ENCODE measurements at places on chromosomes 6 and 20. TPM values are rescaled to one million over a fixed set of nuclear protein-coding genes. Genes with fewer than 3 reads are reported as not detected.

DNA sequence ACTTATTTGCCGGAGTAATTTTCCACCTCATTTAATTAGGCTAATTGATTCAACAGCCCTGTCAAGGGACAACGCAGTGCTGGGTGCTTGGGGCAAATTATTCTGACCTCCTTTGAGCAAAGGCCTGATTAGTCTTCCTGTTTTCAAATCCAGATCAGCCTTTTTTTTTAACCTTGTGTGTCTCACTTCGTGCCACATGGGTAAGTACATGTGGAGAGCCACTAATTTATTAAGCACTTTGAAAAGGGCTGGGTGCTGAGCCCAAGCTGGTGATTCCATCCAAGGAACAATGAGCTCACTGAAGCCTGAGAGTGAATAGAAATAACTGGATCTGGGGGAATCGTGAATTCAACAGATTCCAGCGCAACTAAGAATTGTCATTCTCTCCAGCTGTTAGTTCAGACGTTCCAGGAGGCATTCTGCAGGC is 229.3 kb downstream of the CLIC5 start:
- no peak for DNase-seq

GRCh38 chr6:152983637-152984512 is 1.0 kb upstream of the FBXO5 start:
- DNase-seq: no peak

DNA sequence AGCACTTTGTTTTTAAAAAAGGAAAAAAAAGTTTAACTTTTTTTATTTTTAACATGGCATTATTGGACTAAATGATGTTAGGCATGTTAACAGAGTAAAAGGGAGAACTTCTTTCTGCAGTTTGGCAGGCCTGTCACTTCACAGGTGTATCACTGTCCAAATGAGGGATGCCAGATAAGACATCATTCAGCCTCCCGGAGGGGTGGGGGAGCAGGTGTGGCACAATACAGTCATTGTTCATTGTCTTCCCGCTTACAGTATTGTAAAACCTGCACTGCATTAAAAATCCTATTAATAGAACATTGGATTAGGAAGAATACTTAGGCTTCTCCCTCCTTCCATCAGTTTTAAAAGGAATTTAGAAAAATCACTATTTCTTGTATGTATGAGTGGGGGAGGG is 80.7 kb downstream of the CARMIL1 start:
- DNase-seq: no peak

- DNase-seq: no peak
Measured at GRCh38 chr20:50580842-50581544, 70.8 kb downstream of the PTPN1 start.

DNA sequence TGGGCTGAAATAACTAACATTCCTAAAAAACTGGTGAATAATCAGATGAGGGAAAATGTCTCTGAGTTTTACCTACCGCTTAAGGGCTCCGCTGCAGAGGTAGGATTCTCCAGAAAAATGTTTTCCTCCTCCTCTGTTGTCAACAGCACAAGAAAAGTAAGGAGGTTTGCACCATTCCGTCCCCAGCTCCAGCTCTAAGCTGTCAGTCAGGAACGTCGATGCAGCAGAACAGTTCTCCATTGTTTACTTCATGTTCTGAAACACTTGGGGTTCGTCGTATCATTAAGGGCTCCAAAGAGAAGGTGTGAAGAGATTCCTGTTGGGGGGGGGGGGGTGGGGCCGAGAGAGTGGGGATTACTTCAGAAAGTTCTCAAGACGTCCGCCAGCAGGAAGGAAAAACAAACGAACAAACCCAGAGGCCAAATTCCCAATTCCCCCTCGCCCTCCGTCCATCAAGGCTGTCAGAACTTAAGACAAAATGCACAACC is 734 bp downstream of the MMS22L start:
- DNase-seq: no peak

The ZSCAN23 gene
- 2.0 TPM for total RNA-seq

The CLDN20 gene
- total RNA-seq: not detected

GRCh38 chr6:5871296-5871695 is 135.4 kb downstream of the NRN1 start:
- no peak for DNase-seq

The PHACTR1 gene
- total RNA-seq: 17.0 TPM

The ENPP1 gene
- 1.2 TPM for total RNA-seq

The OR2H1 gene
- total RNA-seq: not detected

All from glomerular endothelial cell (primary cell).